Stimulated activated naive CD8-positive, alpha-beta T cell treated with anti-CD3 and anti-CD28 coated beads, Interleukin-15, Interleukin-2, amounts not matched to agents 100 U/mL and 50 U/mL, for 24 hours (primary cell): ENCODE measurements at places on chromosomes 7 and 10.
A peak's percentile ranks its signal among the peaks of the same experiment; 100 is the strongest.

DNA sequence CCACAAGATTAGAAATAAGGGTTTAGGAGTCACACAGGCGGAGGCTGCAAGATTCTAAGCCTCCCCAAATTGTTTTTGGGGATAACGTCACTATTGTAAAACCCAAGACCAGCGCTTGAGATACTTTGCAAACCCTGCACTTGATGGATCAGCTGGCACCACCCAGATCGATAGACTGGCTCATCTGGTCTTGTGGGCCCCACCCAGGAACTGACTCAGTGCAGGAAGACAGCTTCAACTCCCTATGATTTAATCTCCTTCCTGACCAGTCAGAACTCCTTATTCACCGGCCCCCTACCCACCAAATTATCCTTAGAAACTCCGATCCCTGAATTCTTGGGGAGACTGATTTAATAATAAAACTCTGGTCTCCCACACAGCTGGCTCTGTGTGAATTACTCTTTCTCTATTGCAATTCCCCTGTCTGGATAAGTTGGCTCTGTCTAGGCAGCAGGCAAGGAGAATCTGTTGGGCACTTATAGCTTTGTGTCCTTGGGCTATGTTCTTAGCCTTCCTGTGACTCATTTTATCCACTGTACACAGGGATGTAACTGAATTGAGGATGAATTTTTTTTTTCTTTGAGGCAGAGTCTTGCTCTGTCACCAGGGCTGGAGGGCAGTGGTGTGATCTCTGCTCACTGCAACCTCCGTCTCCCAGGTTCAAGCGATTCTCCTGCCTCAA is 64.4 kb upstream of the CARD11 start:
- no peak for DNase-seq

DNA sequence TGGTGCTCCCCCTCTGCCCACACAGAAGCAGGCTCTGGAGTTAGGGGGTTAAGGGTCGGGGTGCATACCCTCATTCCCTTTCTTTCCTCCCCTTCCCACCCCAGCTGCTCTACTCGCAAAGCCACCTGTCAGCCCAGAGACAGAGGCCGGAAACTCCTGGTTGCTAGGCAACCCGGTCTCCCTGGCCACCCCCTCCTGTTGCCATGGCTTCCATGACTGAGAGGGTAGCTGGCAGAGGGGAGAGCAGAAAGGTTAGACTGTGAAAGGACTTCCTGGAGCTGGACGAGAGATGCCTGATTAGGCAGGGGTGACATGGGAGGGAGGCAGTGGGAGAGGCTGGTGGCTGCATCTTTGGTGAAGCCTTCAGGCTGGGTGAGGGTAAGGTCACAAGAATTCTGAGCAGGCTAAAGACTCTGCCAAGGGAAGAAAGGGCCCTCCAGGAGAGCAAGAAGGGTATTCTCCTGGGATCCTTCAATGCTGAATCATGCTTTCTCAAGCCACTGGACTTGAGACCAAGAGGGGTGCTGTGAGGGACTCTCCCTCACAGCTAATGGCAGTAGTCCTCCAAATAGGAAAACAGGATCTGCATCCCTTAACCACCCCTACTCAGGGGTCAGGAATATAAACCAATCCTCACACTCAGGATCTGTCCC is 5.4 kb downstream of the PSD start:
- DNase-seq = peak; percentile 67

DNA sequence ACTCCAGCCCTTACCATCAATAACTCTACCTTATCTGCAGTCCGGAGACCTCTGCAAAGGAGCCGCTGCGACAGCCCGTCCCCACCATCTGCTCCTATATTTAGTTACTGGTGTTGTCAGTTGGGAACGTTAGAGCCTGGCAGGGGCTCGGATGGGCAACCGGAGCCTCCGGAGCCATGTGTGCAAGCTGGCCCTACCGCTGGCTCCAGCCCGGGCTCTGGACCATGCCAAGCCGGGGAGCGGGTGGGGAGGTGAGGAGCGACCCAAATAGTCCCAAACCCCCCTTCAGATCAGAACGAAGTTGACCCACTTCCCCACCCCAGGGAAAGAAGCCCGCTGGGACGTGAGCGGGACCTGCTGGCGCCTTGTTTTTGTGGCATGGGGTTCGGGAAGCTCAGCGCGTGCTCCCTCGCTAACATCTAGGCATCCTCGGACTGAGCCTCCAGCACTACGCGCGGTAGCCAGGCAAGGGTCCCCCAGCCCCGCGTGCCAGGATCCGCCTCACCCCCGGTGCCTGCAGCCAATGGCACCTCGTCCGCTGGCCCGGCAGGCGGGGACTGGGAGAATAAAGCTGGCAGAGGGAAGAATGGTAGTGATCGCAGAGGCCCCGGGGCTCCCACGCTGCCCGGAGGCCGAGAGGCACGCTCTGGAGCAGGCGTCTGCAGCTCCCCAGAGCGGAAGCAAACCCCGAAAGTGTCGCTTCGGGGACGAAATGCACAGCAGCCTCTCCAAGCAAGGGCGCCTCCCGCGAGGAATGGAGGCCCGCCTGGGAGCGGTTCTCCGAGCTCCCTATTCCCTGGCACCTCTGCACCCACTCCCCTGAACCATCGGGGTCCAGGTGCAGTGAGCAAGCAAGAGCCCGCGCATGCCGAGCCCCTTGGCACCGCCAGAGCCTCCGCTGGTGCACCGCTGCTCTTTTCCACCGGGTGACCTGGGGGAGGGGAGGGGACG is 679 bp downstream of the LRRC20 start:
- DNase-seq = peak; percentile 52

- no peak for DNase-seq
Observed at GRCh38 chr7:103811997-103812396, 177.5 kb downstream of the RELN start.

DNA sequence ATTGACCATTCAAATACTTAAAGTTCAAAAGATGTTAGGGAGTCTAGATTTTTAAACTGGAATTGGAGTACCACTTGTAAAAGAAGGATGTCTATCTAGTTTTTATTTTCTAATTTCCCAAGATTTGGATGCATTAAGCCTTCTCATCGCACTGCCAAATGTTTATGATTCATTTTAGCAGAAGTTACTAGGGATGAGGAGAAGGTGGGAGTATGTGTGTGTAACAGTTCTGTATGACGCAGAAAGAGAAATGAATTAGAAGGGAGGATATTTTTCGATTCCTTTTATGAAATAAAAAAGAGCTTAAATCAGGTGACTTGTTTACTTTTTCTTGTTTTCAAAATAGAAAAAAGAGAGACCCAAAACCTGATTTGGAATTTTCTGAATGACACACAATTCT is 6.8 kb upstream of the SLK start:
- DNase-seq = no peak

- DNase-seq = no peak
Observed at GRCh38 chr7:134545380-134545779, 3.5 kb upstream of the AKR1B15 start.

- DNase-seq = no peak
Observed at GRCh38 chr10:132845780-132846595, 60.0 kb upstream of the NKX6-2 start.

DNA sequence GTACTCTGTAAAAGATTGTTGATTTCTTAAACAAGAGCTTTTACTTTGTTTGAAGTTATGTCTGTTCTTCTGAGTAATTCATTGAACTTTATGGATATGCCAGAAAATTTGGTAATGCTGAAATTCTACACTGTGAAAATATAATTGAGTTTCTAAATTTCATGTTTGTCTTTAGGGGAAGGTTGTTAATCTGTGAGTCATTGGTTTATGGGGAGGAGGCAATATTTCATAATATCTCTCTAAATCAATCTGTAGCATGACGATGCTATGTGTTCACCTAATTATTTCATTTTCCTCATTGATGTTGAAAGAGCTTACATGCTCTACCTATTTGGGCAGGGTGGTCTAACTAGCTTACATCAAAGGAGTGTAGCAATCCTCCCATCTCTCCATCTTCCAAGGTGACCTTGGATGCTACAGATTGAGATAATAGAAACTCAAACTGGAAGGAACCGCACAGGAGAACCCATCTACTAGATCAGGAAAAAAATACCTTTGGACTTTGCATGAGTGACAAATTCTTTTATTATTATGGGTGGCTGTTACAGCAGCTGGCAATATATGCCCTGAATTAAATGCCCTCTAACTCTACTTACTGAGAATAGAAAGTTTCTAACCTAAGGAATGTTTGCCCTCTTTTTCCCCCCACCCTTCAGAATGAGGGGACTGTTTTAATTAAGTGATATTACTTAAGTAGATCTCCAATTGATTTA is 8.4 kb upstream of the SNX13 start:
- no peak for DNase-seq

DNA sequence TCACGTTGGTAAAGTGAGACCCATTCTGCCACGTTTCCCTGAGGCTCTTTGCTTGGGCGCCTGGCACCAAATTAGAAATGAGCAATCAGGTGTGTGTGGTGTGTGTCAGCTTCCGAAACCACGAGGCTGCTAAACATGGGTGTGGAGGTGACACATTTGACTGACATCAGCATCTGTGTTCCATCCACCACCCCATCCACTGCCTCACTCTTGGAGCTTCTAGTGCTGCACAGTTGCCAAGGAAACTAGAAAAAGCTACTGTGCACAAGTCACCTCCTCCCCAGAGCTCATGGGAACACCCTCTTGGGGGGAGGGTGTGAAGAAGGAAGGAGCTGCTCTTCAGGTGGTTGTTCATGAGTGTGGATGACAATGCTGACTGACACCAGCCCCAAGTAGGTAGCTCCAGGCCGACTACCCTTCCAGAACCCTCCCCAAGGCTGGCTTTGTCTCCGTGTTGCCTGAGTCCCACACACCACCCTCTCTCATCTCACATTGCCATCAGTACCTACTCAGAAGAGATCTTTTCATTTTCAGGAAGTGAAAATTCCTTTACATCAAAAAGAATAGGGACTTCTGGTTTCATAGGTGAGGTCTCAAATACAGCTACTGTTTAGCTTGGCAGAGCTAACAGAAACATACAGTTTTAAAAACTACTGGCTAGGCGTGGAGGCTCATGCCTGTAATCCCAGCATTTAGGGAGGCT is 152.2 kb downstream of the TMEM178B start:
- DNase-seq = no peak

DNA sequence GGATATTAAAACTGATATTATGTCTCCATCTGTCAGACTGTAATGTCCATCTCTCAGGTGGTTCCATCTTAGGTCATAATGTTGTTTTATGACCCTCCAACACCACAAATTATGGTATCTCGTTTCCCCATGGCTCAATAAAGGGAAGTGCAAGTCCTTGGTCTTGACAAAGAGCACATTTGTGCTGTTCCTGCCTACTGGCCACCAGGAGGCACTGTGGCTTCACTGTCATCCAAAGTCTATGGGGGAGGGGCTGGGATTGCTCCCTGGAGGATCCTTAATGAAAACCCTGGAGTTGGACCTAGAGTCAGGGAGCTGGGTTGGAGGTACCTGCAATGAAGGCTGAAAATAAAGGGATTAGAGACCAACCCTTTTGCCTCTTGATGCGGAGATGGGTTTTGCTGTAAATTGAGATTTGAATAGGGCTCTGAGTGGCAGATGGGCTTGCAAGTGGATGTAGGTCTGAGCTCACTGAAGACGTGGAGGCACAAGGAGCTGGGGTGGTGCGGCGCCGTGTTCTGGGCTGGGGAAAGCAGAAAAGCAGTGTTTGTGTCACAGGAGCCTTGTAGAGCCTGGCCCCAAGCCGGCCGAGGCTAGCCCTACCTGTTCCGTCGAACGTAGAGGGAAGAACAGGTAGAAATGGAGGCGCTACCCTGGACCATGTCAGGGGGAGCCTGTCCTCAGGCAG is 180.5 kb upstream of the PRSS58 start:
- DNase-seq = peak; percentile 35

- DNase-seq = no peak
Observed at GRCh38 chr10:100779329-100779728, 33.9 kb downstream of the PAX2 start.

DNA sequence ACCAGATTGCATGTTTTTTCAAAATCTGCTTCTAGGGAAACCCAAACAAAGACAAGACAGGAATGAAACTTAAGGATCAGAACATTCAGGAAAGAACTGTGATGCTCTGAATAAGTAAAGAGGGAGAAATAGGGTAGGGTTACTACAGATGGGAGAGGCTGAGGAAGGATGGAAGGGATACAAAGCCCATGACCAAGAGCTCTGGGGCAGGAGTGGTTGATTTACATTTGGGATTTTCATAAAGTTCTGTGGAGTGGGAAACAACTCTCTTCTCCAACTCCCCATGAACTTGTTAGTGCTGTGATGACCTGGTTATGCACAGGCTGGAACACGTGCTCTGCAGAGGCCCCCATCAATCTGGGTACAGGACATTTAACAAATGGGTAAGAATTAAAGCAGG is 216.0 kb upstream of the KLF14 start:
- no peak for DNase-seq

- DNase-seq = no peak
Observed at GRCh38 chr7:156386097-156386496, 254.5 kb upstream of the RNF32 start.

GRCh38 chr10:58833771-58834561 is 321.3 kb downstream of the BICC1 start:
- no peak for DNase-seq

DNA sequence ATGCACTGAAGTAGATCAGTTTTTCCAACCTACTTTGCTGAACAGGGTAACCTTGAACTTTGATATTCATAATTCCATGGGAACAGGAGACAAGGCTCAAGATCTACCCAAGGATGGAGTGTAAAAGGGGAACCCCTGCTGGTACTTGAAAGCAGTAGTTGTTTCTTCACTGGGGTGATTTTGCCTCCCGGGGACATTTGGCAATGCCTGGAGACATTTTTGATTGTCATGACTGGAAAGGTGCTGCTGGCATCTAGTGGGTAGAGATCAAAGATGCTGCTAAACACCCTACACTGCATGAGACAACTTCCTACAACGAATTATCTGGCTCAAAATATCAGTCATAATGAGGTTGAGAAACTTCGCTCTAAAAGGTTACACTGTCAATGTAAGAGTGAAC is 214.8 kb upstream of the CTBP2 start:
- DNase-seq = no peak

GRCh38 chr7:94633687-94634086 is 22.2 kb downstream of the SGCE start:
- no peak for DNase-seq
